ENCODE measurements at places on chromosomes 4 and X. TPM values are rescaled to one million over a fixed set of nuclear protein-coding genes. Genes with fewer than 3 reads are reported as not detected.

- no peak for DNase-seq
- H3K27ac ChIP-seq = no peak overlapping the region
- H3K36me3 ChIP-seq = no peaks in the 10 kb centered on the region
- no peak overlapping the region for H3K4me3 ChIP-seq
- peaks cover 14% of the 10 kb centered on the region for H3K4me1 ChIP-seq
Measured at GRCh38 chr4:159547645-159548308, 444.9 kb downstream of the RAPGEF2 start.

GRCh38 chr4:40731792-40732245 is 17.9 kb upstream of the NSUN7 start:
- peaks cover 9% of the 10 kb centered on the region for H3K4me1 ChIP-seq
- H3K27ac ChIP-seq = no peak overlapping the region
- H3K36me3 ChIP-seq = no peaks in the 10 kb centered on the region
- no peaks in the 10 kb centered on the region for H3K27me3 ChIP-seq

DNA sequence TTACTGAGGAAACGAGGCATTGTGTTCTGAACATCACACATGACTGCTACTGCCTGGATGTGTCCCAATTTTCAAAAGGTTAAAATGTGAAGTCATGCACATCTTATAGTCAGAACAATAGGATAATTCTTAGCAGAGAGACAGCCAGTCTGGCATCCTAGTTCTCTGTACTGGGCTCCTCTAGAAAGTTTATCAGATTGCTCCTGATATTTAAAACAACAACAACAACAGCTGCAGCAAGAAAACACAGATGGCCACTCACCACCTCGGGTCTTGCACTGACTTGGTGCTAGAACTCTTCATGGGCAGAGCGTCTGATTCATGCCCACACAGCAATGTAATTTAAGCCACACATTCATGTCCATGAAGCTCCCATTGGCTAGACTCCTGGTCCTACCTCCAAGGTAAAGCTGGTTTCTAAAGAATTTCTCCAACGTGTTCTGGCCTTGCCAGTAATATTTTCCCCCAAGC is 33.3 kb upstream of the SLC2A9 start:
- peaks cover 24% of the 10 kb centered on the region for H3K4me1 ChIP-seq
- no peak overlapping the region for H3K4me3 ChIP-seq
- H3K27me3 ChIP-seq = no peaks in the 10 kb centered on the region
- H3K36me3 ChIP-seq = no peaks in the 10 kb centered on the region
- H3K27ac ChIP-seq = no peak overlapping the region

- H3K27me3 ChIP-seq = no peaks in the 10 kb centered on the region
- peak overlapping the region; percentile 62 for H3K27ac ChIP-seq
- peaks cover 4% of the 10 kb centered on the region for H3K36me3 ChIP-seq
- H3K4me1 ChIP-seq = peaks cover 9% of the 10 kb centered on the region
- DNase-seq = no peak
Measured at GRCh38 chrX:9341291-9342201, 123.3 kb upstream of the TBL1X start.

GRCh38 chr4:83221897-83222441 is 62.6 kb downstream of the COQ2 start:
- DNase-seq = no peak
- no peaks in the 10 kb centered on the region for H3K36me3 ChIP-seq
- H3K27me3 ChIP-seq = no peaks in the 10 kb centered on the region
- H3K27ac ChIP-seq = no peak overlapping the region

- no peaks in the 10 kb centered on the region for H3K4me1 ChIP-seq
- no peak for DNase-seq
- H3K27me3 ChIP-seq = no peaks in the 10 kb centered on the region
Measured at GRCh38 chr4:128958194-128958593, 135.1 kb downstream of the SCLT1 start.

GRCh38 chrX:47749185-47749967 is 87.3 kb upstream of the ZNF81 start:
- no peak overlapping the region for H3K4me3 ChIP-seq
- peaks cover 42% of the 10 kb centered on the region for H3K27me3 ChIP-seq
- no peak for DNase-seq

- no peak for DNase-seq
- no peak overlapping the region for H3K4me3 ChIP-seq
- H3K27me3 ChIP-seq = no peaks in the 10 kb centered on the region
- H3K4me1 ChIP-seq = no peaks in the 10 kb centered on the region
Measured at GRCh38 chr4:47287735-47288134, 175.8 kb downstream of the COMMD8 start.

DNA sequence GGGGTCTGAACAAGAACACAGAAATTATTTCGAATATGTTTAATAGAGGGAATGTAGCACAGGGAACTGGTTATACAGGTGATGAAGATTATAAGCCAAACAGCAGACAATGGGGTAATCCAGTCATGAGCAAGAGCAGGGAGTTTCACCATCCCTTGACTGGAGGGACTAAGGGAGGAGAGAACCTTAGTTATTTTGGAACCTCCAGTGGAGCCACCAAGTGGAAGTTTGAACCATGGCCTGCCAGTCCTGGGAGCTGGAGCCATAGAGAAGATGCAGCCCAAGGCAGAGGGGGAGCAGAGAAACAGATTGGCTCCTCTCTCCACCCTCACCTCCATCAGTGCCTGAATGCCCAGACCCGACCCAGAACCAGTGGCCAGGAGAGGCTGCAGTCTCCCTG is 264.6 kb upstream of the RASGEF1B start:
- H3K4me3 ChIP-seq = no peak overlapping the region
- H3K36me3 ChIP-seq = peaks cover 4% of the 10 kb centered on the region
- H3K27me3 ChIP-seq = no peaks in the 10 kb centered on the region
- no peak overlapping the region for H3K27ac ChIP-seq
- H3K4me1 ChIP-seq = peaks cover 14% of the 10 kb centered on the region

DNA sequence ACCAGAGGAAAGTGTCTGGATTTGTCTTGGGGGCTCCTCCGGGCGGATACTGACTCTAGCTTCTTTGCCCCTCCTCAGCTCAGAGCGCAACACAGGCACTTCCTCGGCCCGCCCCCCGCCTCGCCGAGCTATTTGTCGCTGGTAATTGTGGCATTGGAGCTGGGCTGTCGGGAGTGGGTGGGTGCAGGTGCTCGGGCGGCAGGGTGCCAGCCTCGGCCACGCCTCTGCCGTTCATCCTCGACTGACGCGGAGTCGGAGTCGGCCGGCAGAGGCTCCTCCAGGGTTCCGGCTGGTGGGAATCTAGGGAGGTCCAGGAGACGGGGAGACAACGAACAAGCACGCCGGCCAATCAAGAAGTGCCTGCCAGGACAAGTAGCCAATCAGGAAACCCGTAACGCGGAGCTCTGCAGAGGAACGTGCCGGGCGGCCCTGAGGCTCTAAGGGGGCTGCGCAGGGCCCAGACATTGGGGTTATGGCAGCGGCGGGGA is 3.9 kb upstream of the SYN1 start:
- peak; percentile 69 for DNase-seq
- H3K27ac ChIP-seq = no peak overlapping the region
- H3K4me3 ChIP-seq = peak overlapping the region; percentile 74
- H3K4me1 ChIP-seq = peaks cover 8% of the 10 kb centered on the region
- peaks cover 40% of the 10 kb centered on the region for H3K27me3 ChIP-seq

- no peaks in the 10 kb centered on the region for H3K27me3 ChIP-seq
- peaks cover 44% of the 10 kb centered on the region for H3K4me1 ChIP-seq
- peak; percentile 25 for DNase-seq
- H3K27ac ChIP-seq = peak overlapping the region; percentile 93
Measured at GRCh38 chr4:119093042-119093827, 42.4 kb upstream of the MYOZ2 start.

GRCh38 chr4:80202190-80202711 is 4.9 kb downstream of the PRDM8 start:
- no peak overlapping the region for H3K27ac ChIP-seq
- H3K4me1 ChIP-seq = peaks cover 7% of the 10 kb centered on the region
- peaks cover 11% of the 10 kb centered on the region for H3K36me3 ChIP-seq
- peak overlapping the region; percentile 69 for H3K4me3 ChIP-seq
- DNase-seq = peak; percentile 83

- H3K36me3 ChIP-seq = peaks cover 18% of the 10 kb centered on the region
- H3K27ac ChIP-seq = no peak overlapping the region
- no peak overlapping the region for H3K4me3 ChIP-seq
- H3K4me1 ChIP-seq = no peaks in the 10 kb centered on the region
- DNase-seq = no peak
- H3K27me3 ChIP-seq = no peaks in the 10 kb centered on the region
Measured at GRCh38 chr4:182885738-182886077, 31.5 kb downstream of the DCTD start.

GRCh38 chr4:155667568-155668511 is 1.2 kb downstream of the GUCY1A1 start:
- peak; percentile 45 for DNase-seq
- peak overlapping the region; percentile 85 for H3K4me3 ChIP-seq
- peaks cover 36% of the 10 kb centered on the region for H3K4me1 ChIP-seq
- peak overlapping the region; percentile 81 for H3K27ac ChIP-seq

DNA sequence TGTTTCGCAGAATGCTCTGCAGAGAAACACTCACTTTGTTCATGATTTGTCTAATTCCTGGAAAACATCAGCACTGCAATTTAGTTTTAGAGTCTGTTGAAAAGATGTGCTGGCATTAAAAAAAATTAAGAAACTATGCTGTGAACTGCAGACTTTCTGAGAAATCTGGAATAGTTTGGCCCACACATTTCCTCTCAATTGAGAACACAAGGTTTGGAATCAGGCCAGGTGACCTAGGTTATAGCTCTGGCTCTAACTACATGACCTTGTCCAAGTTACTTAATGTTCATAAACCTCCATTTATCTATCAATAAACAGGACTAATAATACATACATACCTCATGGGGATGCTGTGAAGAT is 61.4 kb upstream of the ENPEP start:
- H3K27me3 ChIP-seq = no peaks in the 10 kb centered on the region
- no peaks in the 10 kb centered on the region for H3K4me1 ChIP-seq
- DNase-seq = no peak
- no peaks in the 10 kb centered on the region for H3K36me3 ChIP-seq
- no peak overlapping the region for H3K4me3 ChIP-seq

- no peaks in the 10 kb centered on the region for H3K27me3 ChIP-seq
- H3K36me3 ChIP-seq = no peaks in the 10 kb centered on the region
- DNase-seq = no peak
Measured at GRCh38 chr4:114941503-114941902, 171.9 kb downstream of the NDST4 start.

- H3K27me3 ChIP-seq = no peaks in the 10 kb centered on the region
- DNase-seq = no peak
- H3K27ac ChIP-seq = peak overlapping the region; percentile 82
- peaks cover 54% of the 10 kb centered on the region for H3K4me1 ChIP-seq
- H3K4me3 ChIP-seq = no peak overlapping the region
- H3K36me3 ChIP-seq = peaks cover 20% of the 10 kb centered on the region
Measured at GRCh38 chr4:101018836-101019235, 328.5 kb downstream of the PPP3CA start.

DNA sequence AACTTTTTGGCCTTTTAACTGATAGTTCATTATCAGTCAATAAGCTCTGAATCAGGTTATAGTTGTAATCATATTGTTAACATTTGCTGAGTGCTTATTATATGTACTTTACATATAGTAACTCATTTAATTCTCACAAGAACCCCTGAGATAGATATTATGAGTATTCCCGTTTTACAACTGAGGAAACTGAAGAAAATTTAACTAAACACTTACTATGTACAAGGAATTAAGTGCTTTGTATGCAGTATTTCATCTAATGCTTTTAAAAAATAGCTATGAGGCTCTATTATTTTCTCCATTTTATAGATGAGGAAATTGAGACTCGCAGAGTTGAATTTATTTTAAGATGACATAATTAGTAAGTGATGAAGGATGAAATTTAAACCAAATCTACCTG is 27.7 kb upstream of the FGF2 start:
- no peak overlapping the region for H3K27ac ChIP-seq
- no peaks in the 10 kb centered on the region for H3K27me3 ChIP-seq
- DNase-seq = no peak
- H3K4me3 ChIP-seq = no peak overlapping the region
- peaks cover 8% of the 10 kb centered on the region for H3K4me1 ChIP-seq
- no peaks in the 10 kb centered on the region for H3K36me3 ChIP-seq

DNA sequence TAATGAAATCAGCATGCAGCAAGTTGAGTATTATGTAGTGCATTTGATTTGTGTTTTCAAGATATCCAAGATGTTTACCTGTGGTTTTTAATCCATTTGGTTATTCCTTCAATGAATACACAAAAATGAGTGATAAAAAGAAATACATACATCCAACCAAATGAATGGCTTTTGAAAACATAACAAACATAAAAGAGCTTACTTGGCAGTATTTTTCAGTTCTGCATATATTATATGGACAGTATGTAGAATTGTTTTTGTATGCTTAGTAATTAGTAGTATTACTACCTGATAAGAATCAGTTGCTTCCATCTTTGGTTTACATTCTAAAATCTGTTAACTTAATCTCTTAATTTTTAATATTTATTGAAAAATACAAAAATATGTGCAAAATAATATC is 908.9 kb upstream of the AGA start:
- no peaks in the 10 kb centered on the region for H3K36me3 ChIP-seq
- no peak for DNase-seq
- H3K4me3 ChIP-seq = no peak overlapping the region
- H3K4me1 ChIP-seq = no peaks in the 10 kb centered on the region

DNA sequence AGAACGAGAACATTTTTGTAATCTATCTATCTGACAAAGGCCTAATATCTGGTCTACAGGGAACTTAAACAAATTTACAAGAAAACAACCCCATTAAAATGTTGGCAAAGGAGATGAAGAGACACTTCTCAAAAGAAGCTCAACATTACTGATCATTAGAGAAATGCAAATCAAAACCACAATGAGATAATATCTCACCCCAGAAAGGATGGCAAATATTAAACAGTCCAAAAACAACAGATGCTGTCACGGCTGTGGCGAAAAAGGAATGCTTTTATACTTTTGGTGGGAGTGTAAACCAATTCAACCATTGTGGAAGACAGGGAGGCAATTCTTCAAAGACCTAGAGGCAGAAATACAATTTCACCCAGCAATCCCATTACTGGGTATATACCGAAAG is 2284.8 kb downstream of the ARAP2 start:
- no peaks in the 10 kb centered on the region for H3K27me3 ChIP-seq
- no peak for DNase-seq

DNA sequence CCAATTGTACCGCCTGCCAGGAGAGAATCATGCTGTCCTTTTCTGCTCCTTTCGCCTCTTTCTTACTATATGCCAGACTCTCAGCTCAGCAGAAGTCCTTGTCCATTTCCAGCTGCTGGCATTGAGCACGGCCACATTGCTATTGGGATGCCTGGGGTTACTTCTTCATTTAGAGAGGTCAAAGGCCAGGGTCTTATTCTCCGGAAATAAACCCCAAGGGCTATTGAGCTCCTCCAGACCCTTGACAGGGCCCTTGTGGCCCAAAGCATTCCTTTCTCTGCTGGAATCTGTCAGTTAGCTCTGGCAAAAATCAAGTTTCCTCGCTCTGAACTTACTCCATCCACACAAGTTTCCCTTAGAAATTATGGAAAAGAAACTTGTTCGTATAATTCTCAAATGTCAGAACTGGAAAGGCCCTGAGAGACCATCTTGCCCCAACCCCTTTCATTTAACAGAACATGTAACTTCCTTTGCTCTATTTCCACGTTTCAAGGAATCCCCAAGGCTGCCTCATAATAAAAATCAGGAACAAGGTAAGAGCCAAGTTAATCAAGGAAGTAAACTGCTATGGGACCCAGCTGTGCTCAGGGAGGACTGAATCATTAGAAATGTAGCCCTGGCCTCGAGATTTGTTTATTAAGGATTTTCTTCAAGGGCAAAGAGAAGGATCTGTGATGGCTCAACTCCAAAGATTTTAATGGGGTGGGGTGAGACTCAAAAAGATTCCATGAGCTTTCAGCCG is 11.8 kb downstream of the AKAP4 start:
- no peak overlapping the region for H3K27ac ChIP-seq
- no peaks in the 10 kb centered on the region for H3K36me3 ChIP-seq
- no peak for DNase-seq
- H3K27me3 ChIP-seq = peaks cover 8% of the 10 kb centered on the region
- H3K4me1 ChIP-seq = no peaks in the 10 kb centered on the region

Gene HPGDS
- total RNA-seq = not detected

Gene CYSLTR1
- not detected for total RNA-seq

Gene GPRIN3
- 7.6 TPM for total RNA-seq

Gene GPR82
- not detected for total RNA-seq

Gene HSFX1
- 3.4 TPM for total RNA-seq

Gene CFAP99
- 0.32 TPM for total RNA-seq
